Mesenteric fat pad (tissue), 1 donor: ENCODE measurements at places on chromosomes 7 and 10.

DNA sequence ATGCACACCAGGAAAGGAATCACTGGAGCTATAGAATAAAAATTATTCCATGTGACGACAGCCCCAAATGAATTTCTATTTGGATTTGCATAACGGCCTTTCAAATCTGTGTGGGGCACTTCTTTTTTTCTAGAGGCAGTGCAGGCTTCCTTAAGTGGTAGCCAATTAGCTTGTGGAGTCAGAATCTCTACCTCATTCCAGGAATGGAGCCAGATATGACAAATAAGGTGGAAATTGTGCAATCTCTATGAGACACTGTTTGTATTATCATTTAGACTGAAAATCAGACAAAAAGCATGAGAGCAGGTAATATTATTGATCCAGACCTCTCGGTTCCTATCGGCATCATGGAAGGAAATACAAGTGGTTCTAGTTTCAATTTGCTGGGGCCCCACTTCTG lies 78.7 kb downstream of the BEND7 start:
- DNase-seq, result no peak

DNA sequence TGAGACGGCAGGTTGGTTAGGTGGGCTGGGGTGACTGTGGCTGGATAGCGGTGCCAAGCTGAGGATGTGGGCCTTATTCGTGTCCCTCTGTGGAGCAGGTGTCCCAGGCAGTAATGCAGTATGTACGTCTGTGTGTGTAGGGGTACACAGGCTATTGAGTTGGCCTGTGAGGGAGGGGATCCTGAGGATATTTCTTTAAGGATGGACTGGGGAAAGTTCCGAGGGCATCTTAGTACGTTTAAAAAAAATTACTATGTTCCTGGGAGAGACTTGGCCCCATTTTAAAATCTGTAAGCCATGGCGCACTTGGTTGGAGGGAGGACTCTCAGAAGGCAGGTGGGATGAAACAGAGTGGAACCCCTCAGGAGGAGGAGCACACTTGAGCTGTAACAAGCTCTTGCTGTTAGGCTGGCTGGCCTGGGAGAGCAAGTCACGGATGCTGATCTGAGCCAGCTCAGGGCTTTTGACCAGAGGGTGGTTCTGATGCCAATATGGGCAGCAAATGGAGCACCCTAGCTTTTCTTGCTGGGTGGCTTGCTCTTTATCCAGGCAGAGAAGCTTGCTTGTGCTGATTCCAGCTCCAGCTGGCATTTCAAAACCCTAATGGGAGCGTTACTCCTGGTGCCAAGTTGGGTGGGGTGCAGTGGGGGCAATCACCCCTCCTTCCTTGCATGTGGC lies 765 bp downstream of the WBP1L start:
- no peak for DNase-seq

- no peak for DNase-seq
Observed at GRCh38 chr7:106616708-106617051, 44.3 kb downstream of the CCDC71L start.

GRCh38 chr10:114458955-114459354 lies 54.7 kb upstream of the AFAP1L2 start:
- DNase-seq, result no peak

- no peak for DNase-seq
Observed at GRCh38 chr10:131668903-131669302, 231.9 kb upstream of the PPP2R2D start.

- DNase-seq, result no peak
Observed at GRCh38 chr7:67620216-67620933, 623.7 kb downstream of the TYW1 start.

GRCh38 chr7:87517891-87518290 lies 42.4 kb upstream of the ABCB4 start:
- no peak for DNase-seq
